ENCODE measurements at places on chromosomes 7 and 10.

DNA sequence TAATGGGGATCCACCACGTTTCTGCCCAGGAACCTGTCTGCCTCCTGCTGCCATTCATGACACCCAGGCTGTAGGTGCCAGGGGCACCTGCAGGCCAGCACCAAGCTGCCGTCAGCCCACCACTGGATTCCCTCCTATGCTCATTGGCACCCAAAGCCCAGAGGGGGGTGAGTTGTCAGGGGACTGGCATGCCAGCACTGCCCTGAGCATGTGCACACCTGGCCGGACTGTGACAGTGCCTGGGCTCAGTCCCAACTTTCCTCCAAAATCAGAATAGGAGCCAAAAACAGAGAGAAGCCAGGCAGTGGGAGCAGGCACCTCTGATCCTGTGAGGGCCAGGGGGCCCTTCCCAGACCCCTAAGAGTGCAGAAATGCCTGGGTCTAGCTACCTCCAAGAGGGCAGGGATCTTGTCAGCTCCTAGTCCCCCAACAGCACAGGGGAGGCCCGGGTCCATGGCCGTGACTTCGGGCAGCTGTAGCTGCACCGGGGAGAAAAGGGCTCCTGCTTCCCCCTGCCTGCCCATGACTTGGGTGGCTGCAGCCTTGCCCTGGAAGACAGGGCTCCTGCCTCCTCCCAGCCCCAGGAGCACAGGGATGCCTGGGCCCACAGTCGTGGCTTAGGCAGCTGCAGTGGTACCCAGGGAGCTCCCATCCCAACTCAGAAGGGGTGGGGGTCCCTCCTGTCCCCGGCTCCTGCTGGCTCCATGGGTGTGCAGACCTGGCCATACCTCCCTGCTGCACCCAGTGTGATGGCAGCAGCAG, 249.8 kb upstream of the DKK1 start:
- no peak for DNase-seq

DNA sequence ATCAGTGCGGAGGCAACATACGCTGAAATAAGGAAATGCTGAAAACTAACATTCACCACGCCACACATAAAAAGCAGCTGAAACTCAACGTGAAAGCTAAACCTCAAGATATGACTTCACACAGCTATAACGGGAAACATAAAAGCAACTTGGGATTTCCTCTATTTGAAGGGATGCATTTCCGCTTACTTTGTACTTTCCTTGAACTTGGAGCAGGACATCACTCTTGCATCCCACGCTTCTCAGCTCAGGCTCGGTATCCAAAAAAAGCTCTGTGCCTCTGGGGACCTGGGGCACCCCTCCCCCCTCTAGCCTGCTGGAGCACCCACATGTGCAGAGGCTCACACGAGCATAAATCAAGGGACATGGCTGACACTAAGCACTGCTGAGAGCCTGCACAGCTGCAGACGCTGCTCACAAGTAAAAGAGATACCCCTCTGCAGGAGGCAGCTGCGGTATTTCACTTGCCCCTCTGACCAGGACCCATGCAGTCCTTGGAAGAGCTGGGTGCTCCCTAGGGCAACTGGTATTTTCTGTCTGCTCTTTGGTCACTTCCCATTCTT, 34.2 kb downstream of the PARD3 start:
- no peak for DNase-seq

DNA sequence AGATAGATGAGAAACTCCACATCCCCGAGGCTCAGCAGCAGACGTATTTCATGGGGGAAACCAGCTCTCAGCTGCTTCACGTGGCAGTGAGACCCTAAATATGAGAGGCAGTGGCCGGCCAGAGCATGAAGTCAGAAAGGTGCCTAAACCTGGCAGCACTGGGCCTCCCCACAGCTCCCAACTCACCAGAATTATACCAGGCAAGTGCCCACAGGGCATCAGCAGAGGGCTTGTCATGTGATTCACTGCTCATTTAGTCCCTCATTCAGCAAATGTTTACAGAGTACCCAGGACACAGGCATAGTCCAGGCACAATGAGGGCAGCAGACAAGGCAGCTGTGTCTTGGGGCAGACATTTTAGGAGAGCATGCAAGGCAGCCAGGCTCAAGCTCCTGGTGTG, 212.6 kb downstream of the PTPRN2 start:
- DNase-seq, result no peak

GRCh38 chr7:111009526-111010040, 81.3 kb upstream of the LRRN3 start:
- no peak for DNase-seq

DNA sequence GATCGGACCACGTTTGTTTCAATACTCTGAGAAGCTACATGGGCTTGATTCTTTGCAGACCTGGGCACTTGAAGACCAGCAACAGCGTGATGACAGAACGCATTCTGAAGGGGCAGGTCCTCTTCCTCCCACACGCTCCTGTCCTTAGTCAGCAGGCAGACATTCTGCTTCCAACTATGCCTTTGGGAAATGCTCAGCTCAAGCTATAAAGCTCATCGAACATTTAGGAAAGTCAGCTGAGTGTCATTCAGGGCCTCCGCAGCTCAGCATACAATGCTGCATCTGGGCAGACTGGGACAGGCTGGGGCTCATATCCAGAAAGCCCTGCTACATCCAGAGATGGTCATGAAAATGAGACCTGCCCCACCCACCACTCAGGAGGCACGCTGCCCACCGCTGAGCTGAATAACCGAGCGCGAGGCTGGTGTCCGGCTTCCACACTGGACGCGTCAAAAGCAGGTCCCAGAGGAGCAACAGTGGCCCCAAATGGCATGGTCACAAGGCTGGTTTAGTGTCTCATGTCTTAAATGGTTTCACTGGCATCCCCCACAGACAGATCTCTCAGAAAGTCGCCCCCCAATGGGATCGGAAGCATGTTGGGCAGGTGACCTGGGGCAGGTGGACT, 274.0 kb downstream of the DNAJB6 start:
- no peak for DNase-seq

- no peak for DNase-seq
Observed at GRCh38 chr7:32263611-32264010, 193.4 kb upstream of the PDE1C start.

Data from stimulated activated CD4-positive, alpha-beta T cell treated with anti-CD3 and anti-CD28 coated beads, Interleukin-2, amount 100 ng/mL, for 24 hours (primary cell).